ENCODE measurements at places on chromosomes 3 and 15.

DNA sequence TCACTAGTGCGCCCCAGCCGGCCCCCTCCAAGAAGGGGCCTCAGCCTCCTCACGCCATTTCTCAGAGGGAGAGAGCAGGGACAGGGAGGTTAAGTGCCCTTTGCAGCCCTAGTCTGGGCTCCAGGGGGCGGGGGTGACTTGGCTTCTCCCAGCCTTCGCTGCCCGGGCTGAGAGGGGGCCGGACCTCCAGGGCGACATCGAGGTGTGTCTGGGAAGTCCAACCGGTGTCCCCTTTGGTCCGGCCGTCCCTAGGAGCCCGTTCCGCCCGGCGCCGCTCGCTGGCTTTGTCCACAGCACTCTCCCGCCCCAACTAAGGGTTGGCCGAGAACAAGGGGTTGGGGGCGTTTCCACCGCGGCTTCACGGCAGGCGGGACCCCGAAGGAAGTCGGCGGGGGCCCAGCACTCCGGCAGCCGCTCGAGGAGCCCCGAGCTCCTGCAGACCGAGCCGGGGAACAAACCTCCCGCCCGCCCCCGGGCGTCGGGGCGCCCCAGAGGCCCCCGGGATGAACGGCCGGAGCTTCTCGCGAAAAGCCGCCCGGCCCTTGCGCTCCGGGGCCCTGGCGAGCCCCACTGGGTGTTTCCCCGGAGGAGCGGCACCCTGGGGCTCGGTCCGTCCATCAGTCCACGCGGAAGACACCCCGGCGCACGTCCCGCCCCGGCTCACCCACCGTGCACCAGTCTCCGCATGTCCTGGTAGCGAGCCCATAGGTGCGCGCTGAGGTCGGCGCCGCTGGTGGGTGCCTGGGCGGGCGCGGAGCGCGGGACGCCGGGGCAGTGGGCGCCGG lies 627 bp downstream of the NT5DC2 start:
- no peak for DNase-seq

- no peak for DNase-seq
Measured at GRCh38 chr3:44961888-44962287, 14.1 kb downstream of the ZDHHC3 start.

DNA sequence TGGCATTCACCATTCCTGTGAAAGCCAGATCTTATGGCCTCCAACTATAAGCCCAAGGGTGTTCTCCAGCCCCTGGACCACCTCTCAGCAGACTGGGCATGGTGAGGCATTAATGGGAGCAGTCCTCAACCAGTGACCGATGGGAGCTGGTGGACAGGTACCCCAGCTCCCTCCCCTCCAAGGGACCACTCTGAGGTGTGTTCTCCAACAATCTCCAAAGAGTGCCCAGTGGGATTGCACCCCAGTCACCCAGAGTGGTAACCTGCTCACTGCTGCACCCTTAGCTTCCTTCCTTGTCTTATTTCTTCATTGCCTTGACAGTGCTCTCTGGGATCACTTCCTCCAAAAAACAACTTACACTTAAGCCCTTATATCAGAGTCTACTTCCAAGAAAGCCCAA lies 8.2 kb upstream of the ITGA11 start:
- no peak for DNase-seq

- no peak for DNase-seq
Measured at GRCh38 chr3:46407970-46408369, 911 bp downstream of the CCRL2 start.

GRCh38 chr3:188192034-188192433 lies 38.1 kb downstream of the LPP start:
- no peak for DNase-seq

DNA sequence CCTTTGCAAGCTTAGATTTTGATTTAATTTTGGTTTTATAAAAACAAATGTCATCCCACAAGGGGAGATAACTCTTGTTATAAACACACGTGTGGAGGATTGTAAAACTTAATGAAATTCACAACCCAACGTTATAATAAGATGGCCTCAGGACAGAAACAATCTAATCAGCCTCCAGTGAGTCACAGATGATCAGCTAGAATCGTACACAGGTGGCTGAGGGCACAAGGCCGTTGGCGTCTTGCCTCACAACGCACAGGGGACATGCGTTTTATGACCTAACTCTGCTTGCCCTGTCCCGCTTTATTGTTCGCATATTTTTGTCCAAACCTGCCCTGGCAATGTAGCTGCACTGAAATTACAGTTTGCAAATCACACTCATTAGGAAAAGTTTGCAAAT lies 121.9 kb upstream of the PDZRN3 start:
- DNase-seq: no peak

- no peak for DNase-seq
Measured at GRCh38 chr15:32108661-32109060, 78.3 kb downstream of the CHRNA7 start.

GRCh38 chr15:66189291-66189690 lies 64.3 kb downstream of the MEGF11 start:
- no peak for DNase-seq

- peak; percentile 98 for DNase-seq
Measured at GRCh38 chr3:170622369-170623159, 36.7 kb upstream of the SLC7A14 start.

DNA sequence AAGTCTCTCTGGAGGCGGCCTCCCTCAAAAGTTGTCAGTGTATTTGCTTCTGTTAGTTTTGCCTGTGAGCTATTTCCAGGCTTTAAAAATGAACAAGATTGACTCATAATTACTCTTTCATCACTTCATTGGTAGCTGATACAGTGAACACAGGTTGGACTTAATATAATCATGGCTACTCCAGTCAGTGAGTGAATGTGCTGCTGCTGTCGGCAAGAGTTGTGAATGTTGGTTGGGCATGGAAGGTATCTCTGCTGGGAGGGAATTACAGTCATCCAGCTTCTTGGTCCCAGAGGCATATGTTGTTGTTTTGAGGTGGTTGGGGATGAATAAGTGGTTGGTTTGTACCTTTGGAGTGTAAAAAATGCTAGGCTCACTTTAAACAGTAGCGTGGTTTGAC lies 11.5 kb downstream of the TCF12 start:
- no peak for DNase-seq

Measured in AG04450 (cell line).